ENCODE measurements at places on chromosomes 2 and 18. TPM values are rescaled to one million over a fixed set of nuclear protein-coding genes. Genes with fewer than 3 reads are reported as not detected.

Gene NYAP2
- not detected for total RNA-seq

Gene DNMT3A
- total RNA-seq = 8.0 TPM

Gene TEX44
- not detected for total RNA-seq

Gene TBR1
- 1.2 TPM for total RNA-seq

Gene SRD5A2
- not detected for total RNA-seq

Gene TMEM178A
- total RNA-seq = 2.0 TPM

- DNase-seq = no peak
These were observed 106.4 kb downstream of the ACOXL start for GRCh38 chr2:110838657-110839384.

DNA sequence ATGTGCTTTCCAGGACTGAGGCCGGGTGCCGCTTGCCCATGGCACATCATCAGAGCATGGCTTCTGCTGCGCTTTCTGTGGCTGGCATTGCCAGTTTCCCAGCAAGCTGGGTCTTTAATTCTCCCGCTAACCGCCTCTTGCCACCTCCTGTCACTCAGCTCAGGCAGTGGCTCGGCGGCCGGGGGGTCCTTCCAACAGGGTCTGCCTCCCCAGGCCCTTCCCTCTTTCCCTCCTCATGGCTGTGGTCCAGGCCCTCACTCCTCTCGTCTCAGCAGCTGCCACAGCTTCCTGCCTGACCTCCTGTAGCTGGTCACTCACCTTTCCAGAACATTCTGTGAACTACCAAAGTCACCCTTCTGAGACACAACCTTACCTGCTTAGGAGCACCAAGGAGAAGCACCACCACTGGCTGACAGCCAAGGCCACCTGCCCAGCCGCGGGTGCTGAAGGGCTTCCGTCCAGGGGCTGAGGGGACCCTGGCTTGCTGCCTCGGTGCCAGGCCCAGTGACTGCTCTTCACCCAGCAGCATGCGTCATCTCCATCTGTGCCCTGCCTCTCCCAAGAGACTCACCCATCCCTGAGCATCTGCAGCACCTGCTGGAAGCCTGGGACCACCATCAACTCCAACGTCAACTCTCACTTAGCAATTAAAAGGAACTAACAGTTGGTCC, 22.6 kb downstream of the CHMP1B start:
- no peak for DNase-seq

DNA sequence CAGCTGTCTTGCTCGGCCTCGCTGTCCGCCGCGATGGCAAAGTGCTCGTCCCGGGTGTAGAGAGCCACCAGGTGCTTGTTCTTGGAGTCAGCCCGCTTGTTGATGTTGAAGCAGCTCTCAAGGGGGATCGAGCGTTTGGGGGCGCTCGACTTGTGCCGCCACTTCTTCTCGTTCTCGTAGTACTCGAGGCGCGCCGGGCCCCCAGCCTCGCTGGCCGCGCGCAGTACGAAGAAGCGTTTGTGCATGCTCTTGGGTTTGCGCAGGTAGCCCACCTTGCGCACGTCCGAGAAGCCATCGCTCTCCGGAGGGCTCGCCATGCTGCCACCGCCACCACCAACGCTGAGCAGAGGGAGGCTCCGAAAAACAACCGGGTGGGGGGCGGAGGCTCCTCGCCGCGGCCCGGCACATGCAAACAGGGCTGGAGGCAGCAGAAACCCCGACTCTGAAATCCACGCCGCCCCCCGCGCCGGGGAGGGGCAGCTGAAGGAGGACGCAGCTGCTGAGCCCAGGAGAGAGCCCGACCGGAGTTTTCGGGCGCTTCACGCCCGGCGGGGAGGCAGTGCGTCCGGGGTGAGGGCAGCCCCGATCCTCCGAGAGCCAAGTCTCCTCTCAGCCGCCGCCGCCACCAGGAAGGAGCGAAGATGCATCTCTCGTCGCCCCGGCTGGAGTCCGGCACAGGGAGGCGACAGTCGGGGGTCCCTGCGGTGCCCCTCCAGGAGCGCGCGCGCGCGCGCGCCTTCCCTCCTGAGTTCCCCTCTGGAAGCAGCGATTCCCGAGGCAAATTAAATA, 1.0 kb downstream of the IRS1 start:
- no peak for DNase-seq

GRCh38 chr18:36589857-36590543, 238.8 kb downstream of the TPGS2 start:
- DNase-seq = no peak

DNA sequence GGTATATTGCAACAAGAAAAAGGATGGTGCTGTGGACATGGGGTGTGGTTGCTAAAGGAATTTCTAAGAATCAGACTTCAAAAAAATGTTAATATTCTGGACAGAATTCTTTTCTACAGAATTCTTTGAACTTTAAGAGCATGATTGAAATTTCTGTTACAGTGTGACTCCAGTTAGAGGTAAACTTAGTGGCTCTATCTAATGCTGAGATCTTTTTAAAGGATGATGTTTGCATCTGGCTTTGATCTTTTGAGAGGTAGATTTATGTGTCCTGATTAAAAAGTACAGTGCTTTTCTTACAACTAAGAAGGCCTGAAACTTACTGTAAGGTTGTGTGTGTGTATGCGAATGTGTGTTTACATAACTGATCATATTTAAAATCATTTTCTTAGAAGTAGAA, 25.4 kb downstream of the NCK2 start:
- no peak for DNase-seq

GRCh38 chr18:2526329-2526728, 45.0 kb downstream of the METTL4 start:
- no peak for DNase-seq

GRCh38 chr18:22783662-22784076, 149.5 kb upstream of the RBBP8 start:
- DNase-seq = no peak

DNA sequence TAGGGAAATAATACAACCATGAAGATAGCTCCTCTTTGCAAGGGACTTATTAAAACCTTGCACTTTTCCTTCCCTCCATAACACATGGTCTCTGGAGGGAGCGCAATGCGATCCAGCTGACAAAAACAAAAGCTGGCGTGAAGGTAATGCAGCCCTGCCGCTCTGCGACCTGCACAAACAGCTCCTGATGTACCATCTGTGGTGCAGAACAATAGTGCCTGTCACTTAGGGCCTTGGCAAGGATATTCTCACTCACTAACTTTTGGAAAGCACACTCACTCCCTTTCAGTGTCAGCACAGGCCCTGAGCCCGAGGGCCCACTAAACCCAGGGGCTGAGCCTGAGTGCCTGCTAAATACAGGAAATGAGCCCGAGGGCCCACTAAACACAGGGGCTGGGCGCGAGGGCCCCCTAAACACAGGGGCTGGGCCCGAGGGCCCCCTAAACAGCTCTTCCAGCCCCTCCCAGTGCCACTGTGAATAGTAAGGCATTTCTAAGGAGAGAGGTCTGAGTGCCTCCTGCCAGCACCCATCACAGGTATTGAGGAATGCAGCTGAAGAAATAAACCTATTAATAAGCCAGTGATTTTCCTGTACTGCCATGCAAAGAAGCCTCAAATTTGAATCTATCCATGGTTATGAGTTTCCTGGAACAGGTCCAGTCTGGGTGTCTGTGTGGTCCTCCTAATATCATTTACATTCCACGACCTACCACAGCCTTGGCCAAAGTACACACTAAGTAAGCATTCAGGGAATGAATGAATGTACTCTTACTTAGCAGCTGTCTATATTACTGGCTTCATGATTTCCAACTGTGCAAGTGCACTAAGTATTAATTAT, 9.3 kb downstream of the L3MBTL4 start:
- no peak for DNase-seq

GRCh38 chr2:226891780-226892590, 56.1 kb downstream of the RHBDD1 start:
- DNase-seq = no peak

GRCh38 chr2:120053891-120054290, 41.0 kb downstream of the EPB41L5 start:
- DNase-seq = no peak

DNA sequence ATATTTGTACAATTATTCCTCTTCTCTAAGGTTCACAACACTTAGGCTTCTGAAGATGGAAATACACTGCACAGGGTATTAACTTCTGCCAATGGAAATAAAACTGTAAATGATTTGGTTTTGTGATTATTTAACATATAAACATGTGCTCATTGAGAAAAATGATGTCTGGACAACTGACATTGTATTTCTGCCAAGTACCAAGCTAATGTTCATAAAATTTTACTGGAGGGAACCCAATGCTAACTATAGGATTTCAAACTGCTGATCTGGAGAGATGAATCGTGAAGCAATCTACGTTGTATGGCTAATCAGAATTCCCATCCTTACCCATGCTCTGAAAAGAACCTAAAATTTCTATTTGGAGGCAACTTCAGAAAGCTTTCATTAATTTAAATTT, 279.7 kb downstream of the NRXN1 start:
- DNase-seq = no peak

DNA sequence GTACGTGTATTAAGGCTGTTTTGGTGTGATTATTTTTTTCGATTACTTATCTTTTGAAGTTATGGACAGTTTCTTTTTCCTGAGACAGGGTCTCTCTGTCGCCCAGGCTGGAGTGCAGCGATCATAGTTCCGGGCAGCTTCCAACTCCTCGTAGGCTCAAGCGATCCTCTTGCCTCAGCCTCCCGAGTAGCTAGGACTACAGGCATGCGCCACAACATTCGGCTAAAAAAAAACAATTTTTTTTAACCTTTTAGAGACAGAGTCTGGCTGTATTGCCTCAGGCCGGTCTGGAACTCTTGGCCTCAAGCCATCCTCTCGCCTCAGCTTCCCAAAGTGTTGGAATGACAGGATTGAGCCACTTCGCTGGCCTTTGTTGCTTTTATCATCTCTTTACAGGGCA, 945 bp downstream of the HAT1 start:
- DNase-seq = no peak

- DNase-seq = no peak
These were observed 186.2 kb upstream of the PARD3B start for GRCh38 chr2:204359076-204359475.

DNA sequence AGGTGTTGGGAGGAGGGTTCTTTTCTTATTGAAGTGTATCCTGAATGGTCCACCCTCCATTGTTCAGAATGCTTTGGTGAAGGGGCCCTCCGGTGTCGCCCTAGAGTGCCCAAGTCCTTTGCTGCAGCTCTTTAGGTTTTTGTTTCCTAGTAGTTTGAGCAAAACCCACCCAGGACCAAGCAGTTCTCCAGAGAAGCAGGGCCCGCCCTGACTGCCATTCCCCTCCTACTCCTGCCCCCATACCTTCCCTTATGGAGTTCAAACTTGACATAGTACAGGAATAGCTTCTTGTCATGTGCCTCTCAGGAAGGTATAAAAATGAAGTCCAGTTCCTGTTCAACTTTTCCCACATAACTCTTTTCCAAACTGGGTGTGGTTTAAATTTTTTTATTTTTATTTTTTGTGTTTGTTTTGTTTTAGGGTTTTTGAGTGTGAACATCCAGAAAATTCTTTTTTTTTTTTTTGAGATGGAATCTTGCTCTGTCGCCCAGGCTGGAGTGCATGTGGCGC, 5.6 kb downstream of the MERTK start:
- no peak for DNase-seq

GRCh38 chr2:20611077-20611843, 39.6 kb downstream of the HS1BP3 start:
- no peak for DNase-seq

- no peak for DNase-seq
These were observed 15.7 kb downstream of the PPP1CB start for GRCh38 chr2:28767337-28767736.

DNA sequence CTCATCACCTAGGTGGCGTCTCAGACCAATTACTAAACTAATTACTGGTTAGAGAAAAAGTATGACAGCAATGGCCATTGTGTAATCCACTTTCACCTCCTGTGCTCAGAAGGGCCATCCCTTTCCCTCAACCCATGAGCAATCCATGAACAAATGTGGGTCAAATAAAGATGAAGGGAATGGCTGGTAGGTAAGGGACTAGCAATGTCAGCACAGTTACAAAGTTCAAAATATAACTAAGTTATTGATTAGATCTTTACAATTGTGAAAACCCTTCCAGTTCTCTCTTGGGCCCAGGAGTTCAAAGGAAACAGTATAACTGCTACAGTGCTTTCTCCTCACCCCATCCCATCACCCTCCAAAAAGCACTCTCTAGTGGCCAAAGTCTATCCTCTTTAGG, 98.3 kb downstream of the DTNA start:
- no peak for DNase-seq

DNA sequence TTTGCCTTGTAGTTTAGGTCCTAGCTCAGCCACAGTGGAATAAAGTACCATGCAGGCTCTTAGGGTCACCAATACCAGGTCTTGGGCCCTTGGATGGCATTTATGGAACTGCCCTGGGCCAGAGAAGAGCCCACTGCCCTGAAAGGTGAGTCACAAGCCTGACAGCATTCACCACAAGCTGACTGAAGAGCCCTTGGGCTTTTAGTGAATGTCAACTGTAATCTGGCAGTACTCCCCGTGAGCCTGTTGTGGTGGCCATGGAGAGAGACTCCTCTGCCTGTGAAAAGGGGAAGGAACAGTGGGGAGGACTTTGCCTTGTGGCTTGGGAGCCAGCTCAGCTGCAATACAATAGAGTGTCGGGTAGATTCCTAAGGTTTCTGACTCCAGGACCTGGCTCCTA, 1389.7 kb downstream of the DSC3 start:
- no peak for DNase-seq

- DNase-seq = no peak
These were observed 149.1 kb downstream of the RHBDD1 start for GRCh38 chr2:226984750-226985582.

DNA sequence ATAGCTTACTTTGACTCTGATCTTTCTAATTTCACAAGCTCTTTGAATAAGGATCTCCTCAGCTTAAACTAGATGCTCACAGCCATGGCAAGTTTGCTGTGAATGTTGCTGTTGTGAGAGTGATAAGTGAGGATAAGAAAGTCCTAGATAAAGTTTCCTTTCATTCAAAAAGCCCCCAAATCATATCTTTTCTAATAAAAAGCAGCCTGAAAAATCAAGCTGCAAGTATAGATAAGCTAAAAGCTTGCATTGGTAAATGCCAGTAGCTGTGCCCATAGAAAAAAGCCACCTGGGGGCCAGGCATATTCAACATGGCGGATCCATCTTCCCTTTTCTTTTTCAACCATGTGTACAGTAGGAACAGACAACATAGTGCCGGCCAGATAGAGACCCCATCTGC, 4.3 kb downstream of the NLRC4 start:
- DNase-seq = no peak

- no peak for DNase-seq
These were observed 33.8 kb downstream of the HS1BP3 start for GRCh38 chr2:20617081-20617575.

DNA sequence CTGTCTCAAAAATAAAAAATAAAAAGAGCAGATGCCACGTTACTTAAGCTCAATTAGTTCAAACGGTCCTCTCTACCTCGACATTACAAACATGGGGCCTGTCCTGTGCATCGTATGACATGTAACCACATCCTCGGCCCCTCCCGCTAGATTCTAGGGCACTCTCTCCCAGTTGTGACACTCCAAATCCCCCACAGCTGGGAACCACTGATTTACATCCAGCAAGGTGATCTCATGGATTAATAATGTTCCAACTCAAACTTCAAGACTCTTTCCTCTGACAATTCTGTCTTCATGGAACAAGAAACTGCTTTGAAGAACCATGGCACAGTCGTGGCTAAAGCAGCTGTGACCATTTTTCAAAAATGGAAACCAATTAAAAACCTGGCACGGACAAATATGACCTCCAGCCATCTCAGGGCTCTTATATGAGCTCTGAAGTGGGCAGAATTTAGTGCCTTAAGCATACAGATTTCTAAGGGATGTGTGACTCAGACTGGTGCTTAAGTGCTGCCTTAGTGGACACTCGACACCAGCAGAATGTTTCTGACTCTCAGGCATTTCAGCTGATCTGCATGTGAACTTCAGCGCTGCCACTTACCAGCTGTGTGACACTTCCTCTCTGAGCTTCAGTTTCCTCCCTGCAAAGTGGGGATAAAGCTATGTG, 31.7 kb upstream of the ASAP2 start:
- DNase-seq = no peak

GRCh38 chr18:31619291-31619690, 27.6 kb downstream of the TTR start:
- no peak for DNase-seq
